Activated naive CD8-positive, alpha-beta T cell treated with anti-CD3 and anti-CD28 coated beads, Interleukin-2, amount 50 U/mL, for 24 hours (primary cell): ENCODE measurements at places on chromosomes 4 and X.

GRCh38 chr4:79747252-79747651 lies 325.8 kb downstream of the ANTXR2 start:
- H3K27me3 ChIP-seq, result peaks cover 8% of the 10 kb centered on the region
- no peak overlapping the region for H3K27ac ChIP-seq
- no peaks in the 10 kb centered on the region for H3K4me1 ChIP-seq

GRCh38 chr4:110614976-110615352 lies 7.9 kb downstream of the PITX2 start:
- H3K4me3 ChIP-seq, result no peak overlapping the region
- H3K27me3 ChIP-seq, result peaks cover 84% of the 10 kb centered on the region
- H3K4me1 ChIP-seq, result peaks cover 16% of the 10 kb centered on the region
- no peak for DNase-seq

GRCh38 chrX:21863241-21863640 lies 7.5 kb downstream of the YY2 start:
- H3K36me3 ChIP-seq, result no peaks in the 10 kb centered on the region
- H3K27ac ChIP-seq, result no peak overlapping the region
- H3K4me1 ChIP-seq, result peaks cover 2% of the 10 kb centered on the region
- no peak overlapping the region for H3K4me3 ChIP-seq
- H3K27me3 ChIP-seq, result no peaks in the 10 kb centered on the region

DNA sequence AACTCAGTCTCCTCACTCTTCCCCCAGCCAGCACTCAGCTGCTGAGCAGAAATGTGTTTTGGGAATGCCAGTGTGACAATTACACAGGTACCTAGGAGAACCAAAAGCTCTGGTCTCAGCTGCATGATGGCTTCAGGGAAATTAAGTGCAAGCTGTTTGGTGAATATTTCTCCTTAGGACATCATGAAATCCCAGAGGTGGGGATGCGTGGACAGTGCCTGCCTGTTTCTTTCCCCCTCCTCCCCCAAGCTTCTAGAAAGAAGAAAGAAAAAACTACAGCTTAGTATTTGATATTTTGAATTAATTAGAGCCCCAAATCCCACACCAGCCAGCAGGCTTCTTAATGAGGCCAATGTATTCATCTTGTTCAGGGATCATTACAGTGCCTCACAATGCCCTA lies 243.0 kb downstream of the IDS start:
- no peaks in the 10 kb centered on the region for H3K4me1 ChIP-seq
- H3K36me3 ChIP-seq, result no peaks in the 10 kb centered on the region
- DNase-seq, result no peak
- no peak overlapping the region for H3K4me3 ChIP-seq
- no peak overlapping the region for H3K27ac ChIP-seq
- H3K27me3 ChIP-seq, result peaks cover 13% of the 10 kb centered on the region

GRCh38 chr4:1359144-1359501 lies 12.1 kb downstream of the UVSSA start:
- H3K27ac ChIP-seq, result no peak overlapping the region
- no peaks in the 10 kb centered on the region for H3K27me3 ChIP-seq
- peaks cover 2% of the 10 kb centered on the region for H3K36me3 ChIP-seq
- H3K4me3 ChIP-seq, result no peak overlapping the region
- no peaks in the 10 kb centered on the region for H3K4me1 ChIP-seq

- H3K4me1 ChIP-seq, result peaks cover 43% of the 10 kb centered on the region
- peak overlapping the region; percentile 6 for H3K27ac ChIP-seq
- no peaks in the 10 kb centered on the region for H3K36me3 ChIP-seq
- H3K27me3 ChIP-seq, result no peaks in the 10 kb centered on the region
- H3K4me3 ChIP-seq, result no peak overlapping the region
Measured at GRCh38 chr4:40180356-40180755, 16.5 kb upstream of the RHOH start.

DNA sequence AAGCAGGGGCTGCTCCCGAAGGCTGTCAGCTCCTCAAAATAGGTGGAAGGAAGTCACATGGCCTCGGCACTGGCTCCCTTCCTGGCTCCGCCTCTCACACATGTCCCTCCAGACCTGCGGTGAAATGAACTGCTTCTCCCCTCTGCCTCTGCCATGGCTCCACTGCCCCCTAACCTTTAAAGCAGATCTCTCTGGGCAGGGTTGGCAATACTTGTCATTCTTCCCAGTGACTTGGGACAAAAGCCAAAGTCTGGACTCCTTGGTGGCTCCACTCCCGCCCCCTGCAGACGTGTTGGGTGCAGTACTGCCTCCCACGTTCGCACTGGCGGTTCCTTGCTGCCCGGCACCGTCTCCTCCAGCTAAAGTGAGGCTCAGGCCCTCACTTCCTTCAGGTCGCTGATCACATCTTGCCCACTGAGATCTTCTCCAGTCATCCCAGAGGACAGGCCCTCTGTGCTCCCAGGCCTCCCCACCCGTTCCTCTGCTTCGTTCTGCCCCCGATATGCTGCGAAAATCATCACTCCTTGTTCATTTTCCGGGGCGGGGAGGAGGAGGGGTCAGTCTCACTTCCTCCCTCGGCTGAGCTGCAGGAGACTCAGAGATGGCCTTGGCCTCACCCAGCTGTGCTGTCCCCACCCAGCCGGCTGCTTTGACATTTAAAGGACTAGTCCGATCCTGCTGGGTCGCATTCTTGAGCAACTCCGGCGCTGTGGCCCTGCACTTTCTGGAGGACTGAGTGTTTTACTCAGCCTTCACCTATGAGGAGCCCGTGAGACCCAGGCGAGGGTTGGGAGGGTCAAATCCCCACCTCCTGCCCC lies 97.4 kb downstream of the PHKA2 start:
- no peaks in the 10 kb centered on the region for H3K27me3 ChIP-seq
- H3K4me3 ChIP-seq, result peak overlapping the region; percentile 77
- DNase-seq, result peak; percentile 54
- no peaks in the 10 kb centered on the region for H3K36me3 ChIP-seq
- peaks cover 33% of the 10 kb centered on the region for H3K4me1 ChIP-seq

GRCh38 chr4:108830509-108831244 lies 67.8 kb upstream of the ETNPPL start:
- DNase-seq, result no peak
- no peaks in the 10 kb centered on the region for H3K4me1 ChIP-seq
- H3K27ac ChIP-seq, result no peak overlapping the region
- H3K4me3 ChIP-seq, result no peak overlapping the region

DNA sequence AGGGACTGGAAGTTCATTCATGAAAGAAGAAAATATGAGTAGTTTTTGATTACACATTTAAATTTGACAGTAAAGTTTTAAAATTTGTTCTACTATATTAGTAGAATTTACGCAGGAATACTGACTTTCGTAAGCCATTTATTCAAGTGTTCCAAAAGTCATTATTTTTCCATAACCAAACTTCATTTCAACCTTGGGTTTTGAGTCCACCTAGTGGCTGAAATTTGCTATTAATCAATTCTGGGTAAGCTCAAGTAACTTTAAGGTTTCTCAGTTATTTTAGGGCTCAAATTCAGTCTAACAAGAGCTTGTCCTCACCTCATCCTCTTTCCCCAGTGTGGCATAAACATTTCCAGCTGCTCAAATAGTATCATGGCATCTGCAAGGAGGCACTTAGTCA lies 175.4 kb downstream of the SH3BGRL start:
- no peak overlapping the region for H3K4me3 ChIP-seq
- H3K36me3 ChIP-seq, result no peaks in the 10 kb centered on the region
- no peaks in the 10 kb centered on the region for H3K4me1 ChIP-seq
